EH (cell line): ENCODE measurements at places on chromosomes 4 and X.
A peak's percentile ranks its signal among the peaks of the same experiment; 100 is the strongest.

GRCh38 chr4:70571772-70572171 is 20.3 kb upstream of the AMBN start:
- no peak for DNase-seq

- DNase-seq = no peak
Measured at GRCh38 chr4:168840392-168840763, 169.7 kb downstream of the CBR4 start.

DNA sequence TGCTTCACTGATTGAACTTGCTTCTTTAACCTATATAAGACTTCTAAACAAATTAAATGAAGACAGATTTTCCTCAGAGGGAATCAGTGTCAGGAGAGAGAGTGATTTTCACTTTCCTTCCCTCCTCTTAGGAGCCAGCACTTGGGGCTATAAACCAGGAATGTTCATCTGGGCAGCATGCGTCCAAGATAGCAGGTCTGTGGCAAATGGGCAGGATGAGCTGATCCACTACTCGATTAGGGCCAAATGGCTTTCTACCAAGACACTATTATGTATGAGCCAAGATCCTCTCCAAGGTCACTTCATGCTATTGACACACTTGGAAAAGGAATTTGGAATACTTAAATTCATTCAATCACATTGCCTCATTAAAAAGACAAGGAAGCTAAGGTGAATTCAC is 203.9 kb upstream of the GRID2 start:
- DNase-seq = no peak

- DNase-seq = no peak
Measured at GRCh38 chr4:105112274-105112673, 34.4 kb upstream of the TET2 start.

DNA sequence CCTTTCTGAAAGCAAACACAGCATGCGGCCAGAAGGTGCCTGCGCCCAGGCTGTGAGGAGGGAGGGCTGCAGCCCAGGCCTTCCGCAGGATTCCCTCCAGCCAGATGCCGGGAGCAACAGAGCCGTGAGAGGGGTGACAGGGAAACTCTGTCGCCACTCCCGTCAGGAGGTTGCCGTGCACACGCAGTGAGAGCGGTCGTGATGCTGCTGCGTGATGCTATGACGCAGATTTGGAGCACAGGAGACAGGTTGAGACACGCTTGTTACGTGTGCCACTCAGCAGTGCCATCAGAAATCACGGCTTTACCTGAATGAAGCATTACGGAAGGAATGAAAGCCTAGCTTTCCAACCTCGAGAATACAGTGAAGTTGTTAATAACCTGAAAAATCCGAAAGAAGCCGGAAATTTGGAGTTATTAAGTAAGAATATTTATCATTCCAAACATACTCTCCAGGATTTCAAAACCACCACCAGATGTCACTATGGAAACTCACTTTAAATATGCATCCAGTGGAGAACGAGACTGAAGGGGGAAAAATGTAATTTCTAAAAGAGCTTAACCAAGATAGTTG is 54.4 kb downstream of the FAT1 start:
- peak; percentile 80 for DNase-seq

- DNase-seq = no peak
Measured at GRCh38 chr4:152399246-152399645, 136.6 kb downstream of the FBXW7 start.

DNA sequence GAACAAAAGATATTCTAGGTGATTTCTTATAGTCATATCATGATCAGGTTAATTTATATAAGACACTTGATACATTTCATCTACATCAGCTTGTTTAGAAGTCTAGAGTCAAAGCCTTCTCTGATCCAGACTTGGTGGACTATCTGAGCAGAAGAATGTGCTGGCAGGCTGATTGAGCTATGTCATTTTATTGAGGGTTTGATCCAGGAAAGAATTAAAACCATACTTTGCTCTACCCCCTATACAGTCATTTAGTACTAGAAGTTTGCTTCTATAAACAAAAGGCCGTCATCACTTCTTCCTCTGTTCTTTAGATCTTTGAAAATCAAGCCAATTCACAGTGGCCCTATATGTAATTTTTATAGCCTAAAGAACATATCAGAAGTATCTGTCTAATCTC is 173.1 kb upstream of the PITX2 start:
- no peak for DNase-seq

GRCh38 chr4:103996637-103997036 is 276.9 kb upstream of the TACR3 start:
- DNase-seq = peak; percentile 3

DNA sequence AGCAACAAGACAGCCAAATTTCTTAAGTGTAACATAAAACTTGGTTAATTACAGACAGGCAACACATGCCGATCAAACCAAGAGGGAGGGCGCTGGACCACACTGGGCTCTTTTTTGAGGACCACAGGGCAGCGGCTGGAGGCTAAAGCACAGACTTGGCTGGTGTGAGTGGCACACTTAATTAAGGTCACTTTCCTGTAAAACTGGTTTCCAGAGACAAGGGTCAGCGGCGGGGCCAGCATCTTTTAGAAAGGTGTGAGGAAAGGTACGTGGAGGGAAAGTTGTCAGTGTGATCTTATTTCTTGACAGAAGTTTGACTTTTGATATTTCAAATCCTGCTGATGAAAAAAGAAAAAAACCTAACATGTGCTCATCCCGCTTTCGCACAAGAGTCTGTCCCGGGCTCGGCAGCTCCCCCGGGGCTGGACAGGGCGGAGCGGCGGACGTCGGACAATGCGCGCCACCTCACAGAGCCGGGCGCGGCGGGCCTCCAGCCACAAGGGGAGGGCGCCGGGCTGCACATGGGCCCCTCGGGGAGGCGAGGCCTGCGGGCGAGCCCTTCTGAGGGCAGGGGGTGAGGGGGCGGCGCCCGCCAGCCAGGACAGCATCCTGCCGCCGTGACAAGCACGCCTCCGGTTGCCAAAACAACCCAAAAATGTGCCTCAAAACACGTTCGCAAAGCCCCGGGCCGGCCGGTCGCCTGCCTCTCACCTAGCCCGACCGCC is 660 bp upstream of the HSPA4L start:
- no peak for DNase-seq

DNA sequence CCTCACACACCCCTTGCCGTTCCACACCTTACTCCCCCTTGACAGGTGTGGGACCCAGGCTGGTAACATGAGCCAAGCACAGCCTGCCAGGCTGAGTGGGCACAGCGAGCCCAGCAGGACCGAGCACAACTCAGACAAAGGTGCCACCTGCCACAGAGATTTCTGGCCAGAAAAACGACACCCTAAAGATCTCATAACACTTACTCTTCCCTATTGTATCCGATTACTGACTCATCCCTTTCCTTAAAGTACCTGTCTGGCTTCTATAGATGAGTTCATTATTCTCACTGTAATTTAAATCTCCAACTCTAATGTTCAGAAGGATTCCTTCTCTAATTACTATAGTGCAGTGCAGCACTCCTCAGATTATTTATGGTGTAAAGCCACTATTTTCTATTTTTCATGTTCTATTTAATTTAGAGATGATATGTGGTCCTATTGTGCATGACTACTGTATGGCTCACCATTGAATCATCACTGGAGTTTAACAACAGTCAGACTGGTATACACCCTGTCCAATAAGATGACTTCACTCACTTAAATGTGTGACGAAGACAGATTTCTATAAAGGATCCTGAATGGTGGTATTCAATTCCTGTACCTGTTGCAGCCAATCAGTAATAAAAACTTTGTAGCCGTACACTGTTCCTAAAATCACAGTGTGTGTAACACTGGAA is 7.6 kb upstream of the SYTL5 start:
- peak; percentile 6 for DNase-seq

DNA sequence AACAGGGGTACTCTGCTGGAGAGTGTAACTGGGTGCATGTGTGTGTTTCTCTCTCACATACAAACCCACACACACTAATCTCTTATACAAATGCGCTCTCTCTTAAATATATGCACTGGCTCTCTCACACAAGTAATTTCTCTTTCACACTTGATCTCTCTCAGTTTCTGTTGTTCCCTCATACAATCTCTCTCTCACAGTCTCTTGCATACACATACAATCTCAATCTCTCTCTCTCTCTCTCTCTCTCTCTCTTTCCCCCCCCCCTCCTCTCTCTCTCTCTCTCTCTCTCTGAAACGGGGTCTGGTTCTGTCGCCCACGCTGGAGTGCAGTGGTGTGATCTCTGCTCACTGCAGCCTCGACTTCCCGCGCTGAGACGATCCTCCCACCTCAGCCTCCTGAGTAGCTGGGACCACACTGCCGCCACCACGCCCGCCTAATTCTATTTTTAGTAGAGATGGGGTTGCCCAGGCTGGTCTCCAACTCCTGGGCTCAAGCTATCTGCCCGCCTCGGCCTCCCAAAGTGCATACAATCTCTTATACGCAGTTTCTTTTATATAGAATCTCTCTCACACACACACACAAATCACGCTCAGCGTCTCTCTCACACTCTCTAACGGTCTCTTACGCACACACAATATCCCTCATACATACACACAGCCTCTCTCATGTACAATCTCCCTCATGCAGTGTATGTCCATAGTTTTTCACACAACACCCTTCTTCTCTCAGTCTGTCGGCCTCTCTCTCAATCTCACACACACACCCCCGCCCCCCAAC is 518 bp upstream of the FAM241A start:
- no peak for DNase-seq

- DNase-seq = peak; percentile 86
Measured at GRCh38 chrX:139739138-139739537, 31.2 kb upstream of the MCF2 start.

GRCh38 chrX:10901290-10901633 is 209.9 kb upstream of the HCCS start:
- no peak for DNase-seq

- no peak for DNase-seq
Measured at GRCh38 chr4:184833046-184833838, 7.5 kb upstream of the ACSL1 start.

GRCh38 chrX:15242899-15243555 is 26.9 kb downstream of the ASB9 start:
- peak; percentile 53 for DNase-seq

- peak; percentile 92 for DNase-seq
Measured at GRCh38 chr4:73450398-73451004, 14.5 kb downstream of the AFP start.
